Keratinocyte (primary cell): ENCODE measurements at places on chromosomes 7 and 10.

DNA sequence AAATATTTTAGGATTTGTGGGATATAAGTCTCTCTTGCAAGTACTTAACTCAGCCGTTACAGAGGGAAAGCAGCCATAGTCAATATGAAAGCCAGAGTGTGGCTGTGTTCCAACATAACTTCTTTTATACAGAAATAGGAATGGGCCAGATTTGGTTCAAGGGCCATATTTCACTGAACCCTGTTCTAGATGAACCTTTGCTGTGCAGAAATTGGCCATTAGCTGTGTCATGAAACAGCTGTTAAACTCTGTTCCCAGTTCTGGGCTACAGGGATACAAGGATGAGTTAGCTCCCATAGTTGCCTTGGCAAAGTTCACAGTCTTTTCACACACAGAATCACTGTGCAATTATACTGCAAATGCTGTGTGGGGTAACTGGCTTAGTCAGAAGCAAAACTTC is 213.9 kb upstream of the LRRN3 start:
- no peak for DNase-seq

DNA sequence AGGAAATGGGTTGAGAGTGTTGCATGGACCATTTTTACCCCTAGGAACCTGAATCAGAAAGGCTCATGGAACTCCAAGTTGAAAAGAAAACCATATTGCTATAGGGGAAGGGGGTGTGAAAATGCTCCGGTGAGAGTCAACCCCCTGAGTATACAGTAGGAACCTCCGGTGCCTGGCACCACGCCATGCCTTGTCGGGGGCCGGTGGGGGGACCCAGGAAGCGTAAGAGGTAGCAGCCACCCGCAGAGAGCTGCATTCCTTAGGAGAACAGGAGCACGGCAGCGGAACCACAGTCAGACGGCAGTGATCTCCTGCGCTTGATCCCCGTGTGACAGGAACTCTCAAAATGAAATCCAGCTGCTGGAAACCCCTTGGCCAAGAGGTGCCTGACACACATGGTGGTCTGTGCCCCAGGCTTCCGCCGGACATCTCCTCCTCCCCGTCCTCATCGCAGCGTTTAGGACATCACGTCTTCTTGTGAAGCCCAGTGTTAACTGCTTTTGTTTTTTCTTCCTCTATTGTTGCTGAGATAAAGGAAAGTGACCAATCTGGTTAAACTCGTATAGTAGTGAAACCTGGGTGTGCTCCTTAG is 186.8 kb downstream of the CELF2 start:
- no peak for DNase-seq

DNA sequence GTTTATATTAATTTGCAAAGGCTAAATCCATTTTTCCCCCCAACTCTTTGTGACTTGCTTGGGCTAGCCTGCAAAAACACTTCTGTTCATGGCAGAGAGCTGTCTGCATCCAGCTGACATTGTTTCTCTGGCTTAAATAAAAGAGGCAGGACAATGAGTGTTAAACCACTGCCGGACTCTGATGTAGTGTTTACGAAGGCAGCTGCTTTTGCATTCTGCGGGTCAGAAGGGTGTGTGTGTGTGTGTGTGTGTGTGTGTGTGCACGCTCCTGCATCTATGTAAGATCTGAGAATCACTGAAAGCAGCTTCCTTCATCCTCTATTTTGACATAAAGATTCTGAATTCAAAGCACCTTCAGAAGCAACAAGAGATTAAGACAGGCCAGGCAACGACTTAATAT is 28.3 kb downstream of the NRP1 start:
- DNase-seq, result no peak

GRCh38 chr7:140597428-140597949 is 43.1 kb downstream of the DENND2A start:
- no peak for DNase-seq

DNA sequence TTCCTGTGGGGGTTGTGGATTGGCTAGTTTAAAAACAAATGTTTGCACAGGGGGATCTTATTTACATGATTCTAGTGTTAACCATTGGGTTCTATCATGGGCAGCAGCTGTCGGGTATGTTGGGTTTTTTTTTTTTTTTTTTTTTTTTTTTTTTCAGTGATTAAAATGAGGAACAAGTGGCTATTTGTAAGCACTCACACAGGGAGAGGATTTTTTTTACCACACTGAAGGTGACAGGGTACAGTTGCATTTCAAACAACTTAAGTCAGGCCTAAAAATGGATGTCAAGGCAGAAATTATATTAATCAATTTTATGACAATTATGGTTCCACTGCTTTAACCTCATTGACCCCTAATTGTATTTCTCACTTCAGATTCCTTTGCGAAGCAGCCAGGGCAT is 92.8 kb downstream of the CD36 start:
- no peak for DNase-seq

DNA sequence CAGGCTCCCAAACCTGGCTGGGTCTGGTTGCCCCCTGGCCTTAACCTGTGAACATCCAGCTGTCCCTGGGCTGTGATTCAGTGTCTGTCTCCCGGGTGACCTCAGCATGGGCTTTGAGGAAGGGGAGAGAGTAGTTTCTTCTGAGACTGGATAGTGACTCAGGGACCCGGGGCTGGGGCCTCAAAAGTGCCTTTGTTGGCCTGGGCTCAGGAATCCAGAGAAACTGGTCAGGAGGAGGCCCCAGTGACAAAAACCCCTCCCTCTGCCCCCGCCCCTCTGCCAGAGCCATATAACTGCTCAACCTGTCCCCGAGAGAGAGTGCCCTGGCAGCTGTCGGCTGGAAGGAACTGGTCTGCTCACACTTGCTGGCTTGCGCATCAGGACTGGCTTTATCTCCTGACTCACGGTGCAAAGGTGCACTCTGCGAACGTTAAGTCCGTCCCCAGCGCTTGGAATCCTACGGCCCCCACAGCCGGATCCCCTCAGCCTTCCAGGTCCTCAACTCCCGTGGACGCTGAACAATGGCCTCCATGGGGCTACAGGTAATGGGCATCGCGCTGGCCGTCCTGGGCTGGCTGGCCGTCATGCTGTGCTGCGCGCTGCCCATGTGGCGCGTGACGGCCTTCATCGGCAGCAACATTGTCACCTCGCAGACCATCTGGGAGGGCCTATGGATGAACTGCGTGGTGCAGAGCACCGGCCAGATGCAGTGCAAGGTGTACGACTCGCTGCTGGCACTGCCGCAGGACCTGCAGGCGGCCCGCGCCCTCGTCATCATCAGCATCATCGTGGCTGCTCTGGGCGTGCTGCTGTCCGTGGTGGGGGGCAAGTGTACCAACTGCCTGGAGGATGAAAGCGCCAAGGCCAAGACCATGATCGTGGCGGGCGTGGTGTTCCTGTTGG is at the start of gene CLDN4:
Gene CLDN4 (plus strand): TSS at position 316 of the 903 bp plus-strand sequence. CDS start 206 bp downstream, at position 522.
- no peak for DNase-seq

- no peak for DNase-seq
Measured at GRCh38 chr10:131577178-131577555, 265.6 kb upstream of the TCERG1L start.
